ENCODE measurements at places on chromosomes 1 and 21.
A peak's percentile ranks its signal among the peaks of the same experiment; 100 is the strongest.

- no peak for DNase-seq
Measured at GRCh38 chr1:34682452-34683223, 72.2 kb upstream of the GJB5 start.

DNA sequence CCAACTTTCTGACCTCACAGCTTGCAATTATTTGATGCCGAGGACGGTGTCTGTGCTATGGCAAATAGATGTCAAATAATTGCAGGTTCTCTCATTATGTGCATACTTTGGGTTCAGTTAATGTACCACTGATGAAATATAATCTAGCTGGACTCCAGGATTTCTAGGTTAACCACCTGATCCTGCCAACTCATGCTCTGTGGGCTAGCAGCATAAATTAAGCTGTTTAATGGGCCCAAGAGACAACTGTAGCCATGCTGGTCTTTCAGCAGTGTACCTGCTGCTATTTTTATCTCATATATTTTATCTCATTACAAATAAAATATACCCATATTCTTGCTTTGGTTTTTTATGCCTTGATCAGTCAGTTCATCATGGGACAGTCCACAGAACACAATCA is 43.3 kb upstream of the HP1BP3 start:
- DNase-seq, result no peak

- no peak for DNase-seq
Measured at GRCh38 chr1:17729909-17730308, 25.2 kb upstream of the ACTL8 start.

GRCh38 chr1:2585318-2586092 is 1.1 kb upstream of the PRXL2B start:
- peak; percentile 65 for DNase-seq

DNA sequence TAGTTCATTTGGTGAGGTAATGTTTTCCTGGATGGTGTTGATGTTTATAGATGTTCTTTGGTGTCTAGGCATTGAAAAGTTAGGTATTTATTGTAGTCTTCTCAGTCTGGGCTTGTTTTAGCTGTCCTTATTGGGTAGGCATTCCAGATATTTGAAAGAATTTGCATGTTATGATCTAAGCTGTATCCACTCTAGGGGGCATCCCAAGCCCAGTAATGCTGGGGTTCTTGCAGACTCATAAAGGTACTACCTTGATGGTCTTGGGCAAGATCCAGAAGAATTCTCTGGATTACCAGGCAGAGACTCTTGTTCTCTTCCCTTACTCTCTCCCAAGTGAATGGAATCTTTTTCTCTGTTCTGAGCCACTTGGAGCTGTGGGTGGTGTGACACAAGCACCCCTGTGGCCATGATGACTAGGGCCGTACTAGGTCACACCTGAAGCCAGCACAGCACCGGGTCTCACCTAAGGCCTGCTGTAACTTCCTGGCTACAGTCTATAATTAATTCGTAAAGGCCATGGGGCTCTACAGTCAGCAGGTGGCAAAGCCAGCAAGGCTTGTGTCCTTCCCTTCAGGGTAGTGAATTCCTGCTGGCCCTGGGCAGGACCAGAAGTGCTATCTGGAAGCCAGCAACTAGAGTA is 74.8 kb upstream of the PDE4B start:
- DNase-seq, result peak; percentile 16

DNA sequence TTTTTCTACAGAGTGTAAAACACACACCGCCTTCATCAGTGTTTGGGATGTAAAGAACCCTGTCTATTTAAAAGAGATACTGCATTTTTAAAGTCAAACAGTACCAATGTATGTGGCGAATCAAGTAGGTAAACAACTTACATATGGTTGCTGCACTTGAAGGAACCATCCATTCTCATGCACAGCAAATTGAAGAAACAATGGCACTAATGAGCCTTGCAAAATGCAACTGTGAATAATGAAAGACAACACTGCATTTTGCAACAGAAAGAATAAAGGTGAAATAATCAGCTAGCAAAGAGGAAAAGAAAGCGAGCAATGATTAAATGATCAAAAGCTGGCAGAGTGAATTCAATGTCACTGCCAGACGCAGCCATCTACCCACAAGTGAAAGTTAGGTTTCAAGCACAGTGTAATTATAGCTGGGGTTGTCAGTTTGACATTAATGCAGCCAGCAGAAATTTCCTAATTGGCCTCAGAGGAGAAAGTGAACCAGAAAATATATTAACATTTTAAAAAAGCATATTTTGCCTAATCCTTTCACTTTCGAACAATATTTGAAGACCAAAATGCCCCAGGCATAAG is 10.9 kb upstream of the BARHL2 start:
- no peak for DNase-seq

- no peak for DNase-seq
Measured at GRCh38 chr1:164382384-164382783, 176.6 kb upstream of the PBX1 start.

DNA sequence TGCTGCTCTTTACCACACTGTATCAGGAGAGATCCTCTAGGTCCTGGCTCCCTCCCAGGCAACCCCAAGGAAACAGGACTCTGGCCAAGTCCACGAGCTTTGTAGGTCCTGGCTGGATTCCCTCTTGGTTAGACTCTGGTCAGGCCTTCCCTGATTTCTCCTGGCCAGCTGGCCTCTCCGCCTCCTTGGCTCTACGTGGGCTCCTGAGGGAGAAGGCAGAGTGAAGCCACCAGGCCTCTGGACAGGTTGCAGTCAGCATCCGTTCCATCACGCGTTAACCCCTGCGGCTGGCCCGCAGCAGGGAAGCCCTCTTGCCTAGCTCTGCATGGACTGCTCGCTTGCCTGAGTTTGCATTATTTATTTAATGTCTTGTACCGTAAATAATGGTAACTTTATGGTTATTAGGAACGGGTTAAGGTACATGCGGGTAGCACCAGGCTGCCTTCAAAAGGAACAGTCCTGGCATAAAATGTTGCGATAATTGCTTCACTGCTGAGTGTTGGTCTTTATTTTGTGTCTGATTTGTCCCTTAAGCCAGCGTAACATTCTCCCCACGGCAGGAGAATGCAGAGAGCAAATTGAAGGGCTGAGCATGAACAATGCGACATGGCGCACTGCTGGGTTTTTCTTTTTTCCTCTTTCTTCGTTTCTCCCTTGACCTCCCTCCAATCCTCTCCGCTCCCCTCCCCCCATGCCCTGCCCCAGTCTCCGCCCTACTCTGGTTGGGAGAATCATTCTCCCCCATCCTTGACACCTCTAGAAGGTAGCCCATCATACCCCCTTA is 100.3 kb downstream of the RNF220 start:
- DNase-seq, result no peak

DNA sequence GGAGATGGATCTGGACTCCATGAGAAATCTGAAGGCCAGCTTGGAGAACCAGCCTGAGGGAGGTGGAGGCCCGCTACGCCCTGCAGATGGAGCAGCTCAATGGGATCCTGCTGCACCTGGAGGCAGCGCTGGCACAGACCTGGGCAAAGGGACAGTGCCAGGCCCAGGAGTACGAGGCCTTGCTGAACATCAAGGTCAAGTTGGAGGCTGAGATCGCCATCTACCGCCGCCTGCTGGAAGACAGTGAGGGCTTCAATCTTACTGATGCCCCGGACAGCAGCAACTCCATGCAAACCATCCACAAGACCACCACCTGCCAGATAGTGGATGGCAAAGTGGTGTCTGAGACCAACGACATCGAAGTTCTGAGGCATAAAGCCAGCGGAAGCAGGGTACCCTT is 601.5 kb upstream of the ZP4 start:
- DNase-seq, result no peak

DNA sequence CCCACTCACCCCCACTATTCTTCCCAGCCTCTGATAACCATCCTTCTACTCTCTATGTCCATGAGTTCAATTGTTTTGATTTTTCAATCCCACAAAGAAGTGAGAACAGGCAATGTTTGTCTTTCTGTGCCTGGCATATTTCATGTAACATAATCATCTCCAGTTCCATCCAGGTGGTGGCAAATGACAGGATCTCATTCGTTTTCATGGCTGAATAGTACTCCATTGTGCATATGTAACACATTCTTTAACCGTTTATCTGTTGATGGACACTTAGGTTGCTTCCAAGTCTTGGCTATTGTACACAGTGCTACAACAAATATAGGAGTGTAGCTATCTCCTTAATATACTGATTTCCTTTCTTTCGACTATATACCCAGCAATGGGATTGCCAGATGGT is 169.3 kb upstream of the NFIA start:
- DNase-seq, result no peak

GRCh38 chr1:234543442-234544086 is 64.6 kb upstream of the TARBP1 start:
- DNase-seq, result peak; percentile 47

DNA sequence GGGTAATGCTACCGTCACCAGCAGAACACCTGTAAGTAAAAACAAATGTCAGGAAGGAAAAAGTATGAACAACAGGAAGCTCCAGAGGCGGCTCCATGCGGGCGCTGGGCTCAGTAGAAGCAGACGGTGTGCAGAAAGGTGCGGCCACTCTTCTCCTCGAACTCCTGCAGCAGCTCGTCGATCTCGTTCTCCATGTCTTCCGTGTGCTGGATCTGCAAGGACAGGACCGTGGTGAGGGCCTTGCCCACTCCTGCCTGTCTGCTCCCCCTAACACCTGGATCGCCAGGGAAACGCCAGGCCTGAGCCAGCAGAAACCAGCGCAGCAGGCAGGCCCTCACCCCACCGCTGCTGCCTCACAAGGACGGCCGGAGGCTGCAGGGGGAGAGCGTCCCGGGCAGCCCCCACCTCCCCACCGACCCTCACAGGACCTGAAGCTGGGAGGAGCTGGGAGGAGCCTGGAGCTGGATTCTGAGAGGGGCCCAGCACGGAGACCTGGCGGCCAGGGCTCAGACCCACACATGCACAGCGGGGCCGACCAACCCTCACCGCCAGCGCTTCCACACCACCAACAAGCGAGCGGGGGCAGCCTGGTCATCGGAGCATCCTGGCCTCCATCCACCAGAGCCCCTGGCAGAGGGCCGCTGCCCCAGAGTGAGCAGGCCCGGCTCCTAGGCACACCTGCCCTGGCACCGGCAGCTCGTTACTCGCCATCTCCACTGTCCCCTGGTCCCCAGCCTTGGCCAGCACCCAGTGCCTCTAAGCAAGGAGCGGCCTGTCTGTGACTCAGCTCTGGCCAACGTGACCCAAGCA is 1.7 kb upstream of the TMEM240 start:
- DNase-seq, result no peak

GRCh38 chr1:91884459-91885212 is 1.3 kb downstream of the TGFBR3 start:
- DNase-seq, result peak; percentile 64

- DNase-seq, result peak; percentile 48
Measured at GRCh38 chr21:37153935-37154350, 80.9 kb downstream of the TTC3 start.

DNA sequence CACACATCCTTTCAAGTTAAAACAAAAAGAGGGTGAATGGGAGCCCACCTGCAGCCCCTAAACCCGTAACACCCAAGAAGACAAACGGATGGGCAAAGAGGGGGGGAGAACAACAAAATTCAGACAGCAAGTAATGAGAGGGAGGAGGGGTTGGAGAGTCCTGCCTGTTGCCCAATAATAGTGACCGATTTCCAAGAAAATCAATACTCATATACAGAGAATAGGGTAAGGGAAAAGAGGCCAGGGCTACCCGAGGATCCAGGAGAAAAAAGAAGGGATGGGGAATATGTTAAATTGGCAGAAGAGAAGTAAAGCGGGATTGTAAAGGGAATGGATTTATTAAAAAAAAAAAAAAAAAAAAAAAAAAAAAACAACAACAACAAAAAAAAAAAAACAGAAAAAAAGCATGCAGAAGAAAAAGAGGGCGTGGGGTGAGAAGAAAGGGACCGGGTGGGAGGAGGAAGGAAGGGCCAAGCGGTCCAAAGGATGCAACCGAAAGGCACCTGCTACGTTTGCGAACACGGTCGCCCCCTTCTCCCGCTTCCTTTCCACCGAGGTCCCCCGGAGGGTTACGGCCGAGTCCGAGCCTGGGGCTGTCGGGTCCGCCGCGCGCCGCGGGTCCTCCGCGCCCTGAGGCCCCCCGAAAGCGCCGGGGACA is 930 bp downstream of the SLC30A10 start:
- no peak for DNase-seq

GRCh38 chr1:1083416-1084371 is 9.6 kb upstream of the RNF223 start:
- peak; percentile 44 for DNase-seq

All from right forelimb (tissue), 1 donor.